ENCODE measurements at places on chromosomes 2 and 18. TPM values are rescaled to one million over a fixed set of nuclear protein-coding genes. Genes with fewer than 3 reads are reported as not detected.

- DNase-seq: no peak
These were observed 254.9 kb upstream of the HS6ST1 start for GRCh38 chr2:128573531-128573930.

GRCh38 chr2:149430743-149431736, 100.7 kb downstream of the LYPD6 start:
- DNase-seq: no peak

The PIEZO2 gene
- total RNA-seq: 7.2 TPM

GRCh38 chr18:55272510-55273243, 313.4 kb upstream of the CCDC68 start:
- DNase-seq: no peak

- no peak for DNase-seq
These were observed 239.3 kb downstream of the GBX2 start for GRCh38 chr2:235928751-235929370.

DNA sequence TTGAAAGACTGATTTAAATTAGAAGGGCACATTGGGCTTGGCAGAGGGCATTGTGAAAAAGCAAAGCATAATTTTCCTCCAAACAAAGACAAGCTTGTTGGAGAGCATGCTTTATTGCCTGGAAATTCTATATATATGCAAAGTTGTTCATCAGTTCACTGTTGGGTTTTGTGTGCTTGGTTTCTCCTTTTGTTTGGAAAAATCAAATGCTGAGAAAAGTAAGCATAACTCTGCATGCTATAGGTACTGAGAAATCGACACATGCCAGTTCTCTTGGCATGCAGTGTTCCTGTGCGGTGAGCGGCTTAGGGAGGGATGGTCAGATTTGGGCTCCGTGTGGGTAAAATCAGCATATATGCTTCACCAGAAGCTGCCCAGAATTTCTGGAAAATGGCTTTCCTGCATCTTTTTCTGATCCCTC, 161.0 kb downstream of the RAPGEF4 start:
- no peak for DNase-seq

The ARHGAP25 gene
- total RNA-seq: 3.1 TPM

DNA sequence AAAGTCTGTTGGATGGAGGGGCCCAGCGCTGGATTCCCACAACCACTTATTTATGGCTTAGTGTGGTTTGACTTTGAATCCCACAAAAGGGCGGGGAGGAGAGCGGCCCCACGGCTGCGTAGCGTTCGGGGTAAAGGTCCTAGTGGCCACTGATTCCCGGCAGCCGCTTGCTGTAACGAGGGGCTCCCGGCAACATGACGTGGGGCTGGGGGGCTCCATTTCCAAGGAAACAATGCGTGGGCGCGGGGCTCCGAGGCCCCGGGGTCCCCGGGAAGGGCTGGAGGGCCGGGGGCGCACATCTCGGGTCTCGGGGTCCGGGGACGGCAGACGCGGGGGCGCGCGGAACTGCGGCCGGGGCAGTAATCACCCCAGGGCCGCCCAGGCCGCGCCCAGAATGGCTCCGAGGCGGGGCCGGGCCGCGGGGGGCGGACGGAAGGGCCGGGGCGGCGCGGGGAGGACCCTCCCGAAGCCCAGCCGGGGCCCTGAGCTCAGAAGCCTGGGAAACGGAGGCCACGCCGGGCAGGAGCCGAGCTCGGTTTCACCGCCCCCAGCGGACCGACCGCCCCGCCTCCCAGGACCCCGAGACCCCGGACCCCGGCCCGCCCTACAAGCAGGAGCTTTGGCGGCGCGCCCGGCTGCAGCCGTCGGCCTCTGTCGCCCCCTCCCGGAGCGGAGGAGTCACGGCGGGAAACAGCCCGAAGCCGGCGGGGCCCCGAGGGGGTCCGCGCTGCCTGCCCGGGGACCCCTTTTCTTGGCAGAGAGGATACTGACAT, 11.9 kb upstream of the MLPH start:
- peak; percentile 90 for DNase-seq

DNA sequence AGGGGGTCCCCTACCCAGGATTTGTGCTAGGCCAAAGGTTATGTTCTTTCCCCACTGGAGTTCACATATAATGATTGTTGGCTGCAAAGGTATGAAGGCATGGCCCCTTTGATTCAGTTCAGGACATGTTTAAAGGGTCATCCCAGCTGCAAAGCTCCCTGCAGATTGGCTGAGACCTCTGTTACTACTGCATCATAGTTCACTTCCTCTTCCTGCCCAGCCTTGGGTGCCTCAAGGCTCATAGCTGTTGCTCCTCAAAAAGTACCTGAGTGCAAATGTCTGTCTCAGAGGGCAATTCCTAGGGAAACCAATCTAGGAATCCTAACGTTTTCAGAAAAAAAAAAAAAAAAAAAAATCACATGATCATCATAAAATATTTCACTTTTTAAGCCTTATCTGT, 125.1 kb downstream of the ATL2 start:
- DNase-seq: no peak

- no peak for DNase-seq
These were observed 21.3 kb downstream of the C2orf69 start for GRCh38 chr2:199932312-199932855.

All from uterus (tissue), 4 donors.